ENCODE measurements at places on chromosomes 5 and 9.

DNA sequence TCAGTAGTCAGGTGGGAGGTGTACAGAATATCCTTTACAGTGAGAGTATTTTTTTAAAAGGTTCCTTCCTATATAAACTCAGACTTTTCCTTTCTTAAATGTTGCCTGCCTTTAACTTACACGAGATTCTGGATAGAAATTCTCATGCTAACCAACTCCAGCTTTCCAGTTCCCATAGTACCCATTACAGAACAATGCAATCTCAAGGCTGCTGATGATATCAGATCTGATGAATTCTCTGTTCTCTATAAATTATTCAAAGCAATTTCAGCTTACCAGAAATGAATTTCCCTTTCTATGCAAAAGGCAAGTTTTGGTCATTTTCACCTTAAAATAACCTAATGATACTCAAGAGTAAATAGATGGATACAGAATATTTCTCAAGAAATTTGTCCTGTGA is 90.3 kb downstream of the NUDT12 start:
- DNase-seq = no peak

- no peak for DNase-seq
Measured at GRCh38 chr9:92966518-92966800, 19.1 kb downstream of the FGD3 start.

GRCh38 chr5:137856916-137857862 is 10.5 kb upstream of the MYOT start:
- no peak for DNase-seq

- no peak for DNase-seq
Measured at GRCh38 chr9:97954550-97954989, 16.6 kb upstream of the HEMGN start.

GRCh38 chr5:133423011-133423617 is 189.2 kb downstream of the FSTL4 start:
- no peak for DNase-seq

- no peak for DNase-seq
Measured at GRCh38 chr5:73626814-73627313, 868 bp downstream of the ARHGEF28 start.

DNA sequence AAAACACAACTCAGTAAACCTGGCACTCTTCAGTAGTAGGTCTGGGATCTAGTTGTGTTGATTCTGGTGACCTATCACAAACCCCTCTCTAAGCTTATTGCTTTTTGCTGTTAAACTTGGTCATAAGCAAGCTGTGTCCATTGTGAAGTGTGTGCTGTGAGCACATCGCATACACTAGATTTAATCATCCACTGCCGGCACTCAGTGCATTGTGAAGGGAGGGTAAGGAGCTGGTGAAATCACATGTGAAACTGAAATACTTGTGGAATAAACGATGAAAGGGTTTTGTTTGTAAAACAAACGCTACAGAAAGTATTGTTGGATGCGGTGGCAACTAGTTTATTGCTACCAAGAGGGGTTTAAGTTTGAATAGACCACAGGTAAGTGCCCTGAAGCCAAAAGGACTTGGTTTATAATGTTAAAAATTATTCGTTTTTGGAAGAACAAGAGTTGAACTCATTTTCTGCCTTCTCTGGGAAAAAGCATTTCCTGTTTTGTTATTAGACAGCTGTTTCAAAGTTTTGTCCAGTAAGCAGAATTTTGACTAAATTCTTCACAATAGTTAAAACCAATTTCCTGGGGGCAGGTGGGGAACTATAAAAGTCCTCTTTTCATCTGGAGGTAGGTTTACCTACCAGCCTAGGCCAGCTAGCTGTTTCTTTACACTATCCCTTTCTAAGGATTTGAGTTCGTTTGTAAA is 24.6 kb downstream of the TJP2 start:
- no peak for DNase-seq

DNA sequence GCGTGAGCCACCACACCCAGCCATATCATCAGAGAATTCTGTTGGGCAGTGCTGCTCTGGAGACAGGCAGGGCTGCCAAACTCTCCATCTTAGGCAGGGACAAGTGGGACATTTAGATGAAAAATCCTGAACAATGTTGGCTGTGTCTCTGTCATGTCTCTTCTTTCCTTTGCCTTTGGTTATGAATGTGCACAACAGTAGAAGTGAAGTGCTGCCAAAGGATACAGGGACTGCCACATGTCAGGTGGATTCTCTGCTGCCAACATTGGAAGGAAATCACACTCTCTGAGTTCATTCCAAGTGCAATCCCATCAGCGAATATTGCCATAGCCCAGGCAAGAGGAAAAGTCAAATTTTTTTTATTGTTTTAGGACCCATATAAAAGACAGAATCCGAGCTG is 348.8 kb downstream of the TRPM3 start:
- no peak for DNase-seq

DNA sequence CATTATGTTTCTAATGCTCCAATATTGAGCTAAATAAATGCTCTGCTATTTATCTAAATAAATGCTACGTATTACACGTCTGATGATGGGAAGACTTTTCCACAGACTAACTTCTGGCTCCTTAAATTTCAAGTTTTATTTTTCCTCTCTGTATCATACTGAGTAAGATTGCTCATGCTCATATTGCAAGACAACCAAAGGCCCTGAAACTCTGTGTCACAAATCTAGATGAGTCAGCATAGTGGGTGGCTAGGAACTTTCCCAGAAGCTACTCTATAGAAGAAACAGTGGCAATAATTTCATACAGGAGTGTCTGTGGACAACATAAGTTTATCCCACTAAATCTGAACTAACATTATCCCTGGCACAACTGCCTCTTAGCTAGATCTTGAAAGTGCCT is 53.0 kb upstream of the RFX3 start:
- DNase-seq = no peak

DNA sequence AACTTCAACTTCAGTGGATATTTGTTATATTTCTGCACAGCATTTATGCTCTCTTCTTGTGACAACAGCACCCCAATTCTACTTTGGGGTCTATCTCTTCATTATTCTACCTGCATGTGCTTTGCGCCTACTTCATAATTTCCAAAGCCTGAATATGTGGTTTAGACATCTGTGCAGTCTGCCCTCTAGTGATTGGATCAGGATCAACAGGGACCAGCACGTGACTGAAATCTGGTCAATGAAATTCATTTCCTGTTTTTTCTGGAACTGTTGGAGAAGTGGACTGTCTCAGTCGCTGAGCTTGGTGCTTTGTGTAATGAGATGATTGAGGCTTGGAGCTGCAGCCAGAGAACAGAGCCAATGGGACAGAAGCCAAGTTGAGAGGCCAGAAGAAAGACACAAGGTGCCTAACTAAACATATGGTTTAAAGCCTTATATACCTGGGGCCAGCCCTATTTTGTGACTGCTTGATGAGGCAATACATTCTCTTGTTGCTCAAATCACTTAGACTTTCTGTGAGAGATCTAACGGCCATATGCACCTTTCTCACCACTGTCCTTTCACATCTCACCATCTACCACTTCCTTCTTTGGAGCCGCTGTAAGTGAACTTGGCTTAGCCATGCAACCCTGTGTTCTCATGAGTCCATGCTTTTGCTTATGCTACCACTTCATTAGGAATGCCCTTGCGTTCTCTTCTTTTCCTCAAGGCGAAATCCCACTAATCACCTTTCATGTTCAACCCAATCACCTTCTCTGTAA is 68.8 kb upstream of the PPP2R2B start:
- DNase-seq = no peak

DNA sequence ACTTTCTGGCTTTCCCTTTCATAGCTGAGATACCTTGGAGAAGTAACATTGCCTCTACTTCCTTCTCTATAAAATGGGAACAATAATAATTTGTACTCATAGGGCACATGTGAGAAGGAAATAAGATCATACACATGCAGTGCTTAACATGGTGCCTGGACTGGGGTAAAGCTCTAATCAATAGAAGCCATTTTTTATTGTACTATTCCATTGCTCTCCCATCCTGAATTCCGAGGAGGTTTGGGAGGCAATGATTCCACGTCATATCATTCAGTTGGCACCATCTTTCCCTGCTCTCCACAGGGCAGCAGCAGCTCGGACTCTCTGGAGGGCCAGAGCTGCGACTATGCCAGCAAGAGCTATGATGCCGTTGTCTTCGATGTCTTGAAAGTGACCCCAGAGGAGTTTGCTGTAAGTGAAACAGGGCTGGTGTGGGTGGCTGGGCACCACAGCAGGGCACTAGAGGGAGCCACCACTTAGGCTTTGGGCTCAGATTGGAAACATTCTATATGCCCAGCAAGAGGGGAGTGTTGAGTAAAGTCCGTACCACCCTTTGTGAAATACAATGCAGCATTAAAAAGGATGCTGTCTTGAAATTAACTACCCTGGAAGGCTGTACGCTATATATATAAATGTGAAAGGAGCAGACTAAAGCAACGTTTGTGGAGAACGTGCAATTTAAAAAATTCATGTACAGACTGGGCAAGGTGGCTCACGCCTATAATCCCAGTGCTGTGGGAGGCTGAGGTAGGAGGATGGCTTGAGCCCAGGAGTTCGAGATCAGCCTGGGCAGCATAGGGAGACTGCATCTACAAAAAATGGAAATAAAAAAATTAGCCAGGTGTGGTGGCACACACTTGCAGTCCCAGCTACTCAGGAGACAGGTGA is 51.2 kb downstream of the RALGPS1 start:
- DNase-seq = peak; percentile 31

GRCh38 chr5:68406767-68407241 is 191.2 kb downstream of the PIK3R1 start:
- no peak for DNase-seq

GRCh38 chr5:138721979-138722378 is 31.2 kb upstream of the CTNNA1 start:
- no peak for DNase-seq

DNA sequence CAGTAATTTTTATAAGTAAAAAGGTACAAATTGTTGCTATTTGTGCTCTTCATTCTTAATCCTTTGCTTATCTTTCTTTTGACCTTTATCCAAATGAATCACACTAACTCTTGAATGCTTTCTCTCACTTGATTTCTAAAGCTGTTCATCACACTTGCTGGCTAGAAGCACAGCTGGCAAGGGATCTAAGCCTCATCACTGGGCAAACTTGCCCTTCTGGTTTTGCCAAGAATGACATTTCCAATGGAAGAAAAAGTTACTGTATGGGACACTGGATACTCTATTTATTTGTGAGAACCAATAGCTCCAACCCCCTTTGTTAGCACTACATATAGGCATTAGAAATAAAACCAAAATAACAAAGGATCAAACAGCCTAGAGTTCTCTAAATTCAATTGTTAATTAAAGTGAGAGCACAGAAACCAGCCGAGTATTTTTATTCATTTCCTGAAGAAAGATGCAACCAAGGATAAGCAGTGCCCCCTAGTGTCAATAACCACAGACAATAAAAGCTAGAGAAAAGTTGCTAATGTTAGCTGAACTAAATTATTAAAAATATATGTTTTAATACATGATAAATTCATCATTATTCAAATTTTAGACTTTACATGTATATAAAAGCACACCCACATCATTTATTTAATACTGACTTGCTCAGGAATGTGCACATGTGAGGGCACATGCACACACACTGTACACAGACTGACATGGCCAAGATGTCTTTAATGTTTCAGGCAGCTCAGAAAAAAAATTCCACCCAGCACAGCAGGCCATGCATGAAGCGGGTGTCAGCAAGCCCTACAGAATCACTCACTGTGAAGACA is 59.8 kb upstream of the POU5F2 start:
- DNase-seq = peak; percentile 21

- DNase-seq = no peak
Measured at GRCh38 chr5:76223696-76224095, 140.5 kb downstream of the SV2C start.

GRCh38 chr9:95213117-95213516 is 104.4 kb downstream of the FANCC start:
- DNase-seq = no peak

DNA sequence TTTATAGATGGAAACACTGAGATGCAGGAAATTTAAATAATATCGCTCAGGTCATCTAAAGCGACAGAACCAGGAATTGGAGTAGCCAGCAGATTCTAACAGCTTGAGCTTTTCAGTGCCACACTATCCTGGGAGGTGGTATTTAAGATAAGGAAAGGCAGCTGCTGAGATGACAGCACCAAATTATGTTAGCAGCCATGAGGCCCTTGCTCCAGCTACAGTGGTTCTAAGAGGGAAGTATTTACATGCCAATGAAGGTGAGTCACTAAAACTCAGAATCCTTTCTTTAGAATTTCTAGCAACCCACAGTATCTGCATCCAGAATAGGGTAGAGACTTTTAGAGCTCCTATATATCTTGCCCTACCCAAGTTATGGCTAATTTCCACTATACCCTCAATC is 127.0 kb upstream of the VLDLR start:
- DNase-seq = no peak

- DNase-seq = no peak
Measured at GRCh38 chr5:175385691-175386362, 58.2 kb downstream of the DRD1 start.

GRCh38 chr9:2872931-2873323 is 29.0 kb upstream of the PUM3 start:
- no peak for DNase-seq

DNA sequence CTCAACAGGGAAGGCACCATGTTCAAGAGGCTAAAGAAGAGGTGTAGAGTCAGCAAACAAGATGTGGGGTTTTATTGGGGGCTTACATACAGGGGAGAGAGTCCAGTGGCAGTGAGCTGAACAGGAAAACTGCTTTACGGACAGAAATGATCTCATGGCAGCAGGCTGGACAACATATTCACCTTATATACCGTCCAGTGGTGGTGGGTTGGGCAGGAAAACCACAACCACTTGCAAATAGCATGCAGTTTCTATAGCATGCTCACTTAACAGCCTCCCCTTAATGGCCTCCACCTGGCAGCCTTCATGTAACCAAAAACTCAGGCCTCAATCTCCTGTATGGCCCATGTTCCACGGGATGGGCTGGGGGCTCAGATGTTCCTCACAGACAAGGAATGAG is 5.4 kb downstream of the TNFSF8 start:
- no peak for DNase-seq

DNA sequence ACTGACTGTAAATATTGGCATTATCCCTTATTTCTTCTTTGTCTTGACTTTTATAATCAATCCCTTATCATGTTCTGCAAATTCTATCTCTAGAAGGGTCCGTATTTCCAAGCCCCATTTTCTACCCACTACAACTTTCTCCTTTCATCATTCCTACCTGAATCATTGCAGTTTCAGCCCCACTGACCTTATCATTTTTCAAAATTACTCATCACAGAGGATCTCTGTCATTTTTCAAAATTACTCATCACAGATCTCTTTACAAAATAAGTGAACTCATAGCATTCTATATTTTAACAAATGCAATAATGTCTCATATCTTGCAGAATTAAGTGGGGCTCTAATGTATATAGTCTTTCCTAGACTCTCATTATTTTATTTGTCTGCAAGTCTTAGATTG is 256.9 kb upstream of the COX7C start:
- DNase-seq = no peak

GRCh38 chr5:72878854-72879253 is 62.4 kb downstream of the TNPO1 start:
- no peak for DNase-seq

GRCh38 chr5:109898269-109899162 is 208.8 kb downstream of the MAN2A1 start:
- DNase-seq = no peak

DNA sequence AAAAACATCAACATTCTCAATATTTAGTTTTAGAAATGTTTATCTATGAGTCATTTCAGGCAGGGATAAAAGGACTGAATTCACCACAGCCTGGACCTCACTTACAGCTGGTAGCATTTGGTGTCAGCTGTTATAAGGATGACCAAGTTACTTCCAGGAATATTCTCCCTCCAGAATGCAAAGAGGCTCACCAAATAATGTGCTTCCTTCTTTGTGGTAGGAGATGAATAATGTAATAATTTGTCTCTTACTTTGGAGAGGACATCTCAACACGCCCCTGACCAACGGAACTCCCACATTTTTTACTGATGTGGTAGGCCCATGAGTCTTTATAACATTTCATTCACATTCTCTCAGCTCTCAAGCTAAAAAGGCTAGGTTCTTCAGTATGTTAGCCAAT is 825.9 kb upstream of the GRAMD2B start:
- DNase-seq = no peak

Measured in amygdala (tissue), 56 donors.